ENCODE measurements at places on chromosomes 4 and X. TPM values are rescaled to one million over a fixed set of nuclear protein-coding genes. Genes with fewer than 3 reads are reported as not detected.
A peak's percentile ranks its signal among the peaks of the same experiment; 100 is the strongest.

GRCh38 chr4:25879991-25880651 lies 17.3 kb upstream of the SEL1L3 start:
- no peak for DNase-seq

DNA sequence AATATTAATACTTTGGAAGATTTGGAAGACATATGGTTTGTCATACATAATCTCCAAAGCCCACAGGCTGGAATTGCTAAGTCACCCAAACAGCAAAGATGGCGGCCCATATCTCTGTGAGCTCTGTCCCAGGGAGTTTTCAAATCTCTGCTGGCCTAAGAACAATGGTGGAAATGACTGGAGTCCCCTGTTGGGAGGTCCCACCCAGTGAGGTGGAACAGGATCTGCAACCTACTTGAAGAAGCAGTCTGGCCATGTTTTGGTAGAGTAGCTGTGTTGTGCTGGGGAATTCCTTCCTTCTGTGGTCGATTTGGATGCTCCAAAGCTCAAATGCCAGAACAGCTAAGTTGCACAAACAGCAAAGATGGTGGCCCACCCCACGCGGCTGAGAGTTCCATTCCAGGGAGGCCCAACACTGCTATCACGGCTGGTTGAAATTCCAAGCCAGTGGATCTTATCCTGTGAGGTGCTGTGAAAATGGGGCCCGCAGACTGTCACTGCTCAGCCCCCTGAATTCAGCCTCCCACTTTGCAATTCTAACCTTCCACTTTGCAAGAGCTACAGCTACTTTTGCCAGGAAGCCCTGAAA lies 3.2 kb upstream of the UGT2B7 start:
- DNase-seq, result no peak

The PABPC4L gene
- polyA plus RNA-seq, result 11.6 TPM

GRCh38 chr4:97987019-97987648 lies 156.1 kb downstream of the STPG2 start:
- DNase-seq, result peak; percentile 3

The CLTRN gene
- 19.4 TPM for polyA plus RNA-seq

The DRP2 gene
- polyA plus RNA-seq, result 2.2 TPM

Data from left renal cortex interstitium (tissue), 4 donors.